ENCODE measurements at places on chromosomes 2 and 18. TPM values are rescaled to one million over a fixed set of nuclear protein-coding genes. Genes with fewer than 3 reads are reported as not detected.

Gene NFATC1
- total RNA-seq: 10.7 TPM

Gene WNT10A
- 0.36 TPM for total RNA-seq

Gene FN1
- 220 TPM for total RNA-seq

Gene IWS1
- total RNA-seq: 31.8 TPM

Gene MYCN
- total RNA-seq: not detected

Gene NUP35
- 16.6 TPM for total RNA-seq

Gene MROH2A
- total RNA-seq: not detected

Gene G6PC2
- total RNA-seq: not detected

Gene AQP12B
- not detected for total RNA-seq

Gene KCNG2
- total RNA-seq: 0.96 TPM

Gene ANKRD29
- total RNA-seq: 51.9 TPM

Gene LCT
- total RNA-seq: 0.09 TPM

Gene GDF7
- total RNA-seq: 0.12 TPM

Gene SLC9A4
- not detected for total RNA-seq

Gene NMUR1
- total RNA-seq: 2.5 TPM

Gene C2orf74
- total RNA-seq: 16.1 TPM

Gene EFHD1
- 14.5 TPM for total RNA-seq

Gene FHOD3
- 0.96 TPM for total RNA-seq

Gene EVA1A
- total RNA-seq: 1.3 TPM

Gene KCNS3
- 17.8 TPM for total RNA-seq

Gene RAX
- total RNA-seq: not detected

Gene TFCP2L1
- total RNA-seq: 3.5 TPM

Gene UGT1A4
- total RNA-seq: not detected

Gene TNFRSF11A
- total RNA-seq: 2.1 TPM
